Testis (tissue), 5 donors: ENCODE measurements at places on chromosomes 6 and 20. TPM values are rescaled to one million over a fixed set of nuclear protein-coding genes. Genes with fewer than 3 reads are reported as not detected.

- H3K27me3 ChIP-seq = no peaks in the 10 kb centered on the region
- no peaks in the 10 kb centered on the region for H3K36me3 ChIP-seq
- peaks cover 17% of the 10 kb centered on the region for H3K4me1 ChIP-seq
- no peak for DNase-seq
- no peak overlapping the region for H3K4me3 ChIP-seq
Observed at GRCh38 chr6:14276667-14277404, 159.3 kb downstream of the CD83 start.

- no peaks in the 10 kb centered on the region for H3K27me3 ChIP-seq
- H3K27ac ChIP-seq = peak overlapping the region; percentile 90
- H3K4me1 ChIP-seq = peaks cover 30% of the 10 kb centered on the region
Observed at GRCh38 chr20:62953839-62954703, 1.6 kb downstream of the SLC17A9 start.

DNA sequence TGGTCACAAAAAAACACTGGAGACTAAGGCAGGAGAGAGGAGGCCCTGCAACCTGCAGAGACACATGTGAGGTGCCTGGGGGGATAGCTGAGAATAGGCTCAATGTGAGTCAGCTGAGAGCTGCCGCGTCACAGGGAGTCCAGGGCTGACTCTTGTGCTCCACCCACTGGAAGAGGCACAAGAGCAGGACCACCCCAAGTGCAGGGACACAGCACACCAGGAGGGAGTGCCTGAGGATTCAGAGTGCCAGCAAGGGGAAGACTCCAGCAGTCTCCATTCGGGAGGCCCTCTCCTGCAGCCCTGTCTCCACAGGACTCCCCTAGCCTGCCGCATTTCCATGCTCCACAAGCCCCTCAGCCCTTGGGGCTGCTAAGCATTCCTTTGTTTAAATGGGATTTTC, 105.5 kb downstream of the HUS1B start:
- no peaks in the 10 kb centered on the region for H3K36me3 ChIP-seq
- no peaks in the 10 kb centered on the region for H3K27me3 ChIP-seq

- no peak overlapping the region for H3K27ac ChIP-seq
- peak; percentile 22 for DNase-seq
- H3K36me3 ChIP-seq = no peaks in the 10 kb centered on the region
- H3K4me3 ChIP-seq = no peak overlapping the region
Observed at GRCh38 chr6:108526739-108527174, 34.0 kb upstream of the FOXO3 start.

- H3K27me3 ChIP-seq = no peaks in the 10 kb centered on the region
- H3K4me3 ChIP-seq = peak overlapping the region; percentile 95
- no peaks in the 10 kb centered on the region for H3K36me3 ChIP-seq
- no peak for DNase-seq
- peak overlapping the region; percentile 98 for H3K27ac ChIP-seq
Observed at GRCh38 chr6:27477318-27478013, 4.6 kb upstream of the ZNF184 start.

- H3K4me1 ChIP-seq = no peaks in the 10 kb centered on the region
- no peak overlapping the region for H3K27ac ChIP-seq
- H3K27me3 ChIP-seq = no peaks in the 10 kb centered on the region
- peak; percentile 25 for DNase-seq
- H3K36me3 ChIP-seq = no peaks in the 10 kb centered on the region
Observed at GRCh38 chr6:106609699-106610098, 19.6 kb downstream of the RTN4IP1 start.

GRCh38 chr20:51620432-51620831, 77.9 kb upstream of the NFATC2 start:
- H3K4me1 ChIP-seq = no peaks in the 10 kb centered on the region
- H3K27ac ChIP-seq = no peak overlapping the region
- H3K36me3 ChIP-seq = no peaks in the 10 kb centered on the region
- no peaks in the 10 kb centered on the region for H3K27me3 ChIP-seq
- H3K4me3 ChIP-seq = no peak overlapping the region
- DNase-seq = no peak

DNA sequence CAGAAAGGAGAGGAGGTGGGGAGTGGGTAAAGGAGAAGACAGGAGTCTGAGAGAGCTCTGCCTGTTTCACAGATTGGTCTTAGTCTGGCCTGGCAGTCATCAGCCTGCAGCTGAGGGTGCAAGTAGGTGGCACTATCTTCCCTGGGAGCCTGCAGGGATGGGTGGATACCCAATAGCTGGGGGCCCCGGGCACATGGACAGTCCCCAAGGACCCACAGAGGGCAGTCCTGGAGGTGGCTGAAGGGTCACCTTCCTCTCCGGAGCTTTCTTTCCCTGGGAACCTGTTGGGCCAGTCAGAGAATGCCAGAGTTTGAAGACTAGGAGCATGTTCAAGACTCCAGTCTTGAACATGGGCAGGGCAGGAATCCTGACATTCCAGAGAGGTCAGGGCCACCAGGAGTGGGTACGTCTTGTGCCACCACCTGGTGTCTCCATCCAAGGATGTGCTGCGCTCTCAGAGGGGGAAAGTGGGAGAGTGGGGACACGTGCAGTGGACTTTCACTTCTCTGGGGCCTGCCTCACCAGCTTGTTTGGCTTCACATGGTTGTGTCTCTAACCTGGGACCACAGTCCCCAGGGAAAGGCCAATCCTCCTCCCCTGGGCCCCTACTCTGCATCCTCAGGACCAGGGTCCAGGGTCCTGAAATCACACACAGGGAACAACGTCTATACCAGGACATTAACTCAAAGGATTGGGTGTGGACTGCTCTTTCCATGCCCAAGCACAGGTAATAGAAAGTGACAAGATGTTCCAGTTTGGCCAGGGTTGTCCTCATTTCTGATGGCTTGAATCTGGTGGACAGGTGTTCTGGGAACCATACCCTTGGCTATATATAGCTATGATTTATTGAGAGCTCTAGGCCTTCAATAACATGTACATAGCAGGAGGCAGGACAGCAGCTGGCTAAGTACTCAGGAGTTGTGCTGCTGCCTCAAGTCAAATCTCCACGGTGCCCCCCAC, 18.0 kb downstream of the AARS2 start:
- H3K36me3 ChIP-seq = no peaks in the 10 kb centered on the region
- H3K27me3 ChIP-seq = no peaks in the 10 kb centered on the region
- H3K4me3 ChIP-seq = no peak overlapping the region
- DNase-seq = no peak
- H3K27ac ChIP-seq = no peak overlapping the region
- peaks cover 9% of the 10 kb centered on the region for H3K4me1 ChIP-seq

DNA sequence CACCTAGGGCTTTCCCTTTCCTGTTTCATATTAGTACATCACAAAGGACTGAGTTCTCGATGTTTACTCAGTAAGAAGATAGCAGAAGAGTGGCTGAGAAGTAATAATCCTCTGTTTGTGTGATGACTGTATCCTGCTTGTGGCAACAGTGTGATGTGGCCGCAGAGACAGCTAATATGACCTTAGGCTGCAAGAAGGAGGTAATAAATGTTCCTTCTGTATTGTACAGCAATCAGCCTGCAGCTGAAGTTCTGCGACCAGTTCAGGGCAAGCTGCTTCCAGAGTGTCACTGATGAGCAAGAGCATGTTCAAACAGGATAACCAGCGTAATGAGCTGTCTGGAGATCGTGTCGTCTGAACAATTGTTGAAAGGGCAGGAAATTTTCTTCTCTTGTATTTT, 70.9 kb downstream of the OPN5 start:
- no peak overlapping the region for H3K27ac ChIP-seq
- DNase-seq = no peak
- no peaks in the 10 kb centered on the region for H3K36me3 ChIP-seq
- no peaks in the 10 kb centered on the region for H3K27me3 ChIP-seq
- H3K4me3 ChIP-seq = no peak overlapping the region

- H3K4me3 ChIP-seq = peak overlapping the region; percentile 34
- no peak overlapping the region for H3K27ac ChIP-seq
- no peaks in the 10 kb centered on the region for H3K27me3 ChIP-seq
- no peak for DNase-seq
- no peaks in the 10 kb centered on the region for H3K36me3 ChIP-seq
Observed at GRCh38 chr6:113565306-113565705, 291.8 kb upstream of the MARCKS start.

DNA sequence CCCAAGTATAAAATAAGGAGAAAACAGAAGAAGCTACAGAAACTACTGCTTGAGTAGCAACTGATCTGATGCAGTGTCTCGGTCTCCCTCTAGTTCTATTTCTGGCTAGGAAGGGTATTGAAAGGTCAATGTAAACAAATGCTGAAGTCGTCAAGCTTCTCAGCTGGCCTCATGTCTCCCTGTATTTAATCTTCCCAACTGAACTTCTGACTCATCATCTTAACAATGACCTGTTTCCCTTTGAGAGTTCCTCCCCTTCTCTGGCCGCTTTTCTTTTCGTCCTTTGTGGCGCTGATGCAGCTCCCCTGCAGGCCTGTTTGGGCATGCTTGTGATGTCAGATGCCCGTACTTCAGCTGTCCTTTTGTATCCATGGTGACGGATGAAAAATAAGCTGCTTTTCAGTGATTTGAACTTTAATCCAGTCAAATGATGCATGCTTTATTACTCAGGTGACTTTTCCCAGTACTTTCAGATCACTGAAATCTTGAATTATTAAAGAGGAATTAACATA, 7.8 kb upstream of the LCA5 start:
- H3K4me3 ChIP-seq = no peak overlapping the region
- H3K4me1 ChIP-seq = peaks cover 20% of the 10 kb centered on the region
- peak overlapping the region; percentile 35 for H3K27ac ChIP-seq

DNA sequence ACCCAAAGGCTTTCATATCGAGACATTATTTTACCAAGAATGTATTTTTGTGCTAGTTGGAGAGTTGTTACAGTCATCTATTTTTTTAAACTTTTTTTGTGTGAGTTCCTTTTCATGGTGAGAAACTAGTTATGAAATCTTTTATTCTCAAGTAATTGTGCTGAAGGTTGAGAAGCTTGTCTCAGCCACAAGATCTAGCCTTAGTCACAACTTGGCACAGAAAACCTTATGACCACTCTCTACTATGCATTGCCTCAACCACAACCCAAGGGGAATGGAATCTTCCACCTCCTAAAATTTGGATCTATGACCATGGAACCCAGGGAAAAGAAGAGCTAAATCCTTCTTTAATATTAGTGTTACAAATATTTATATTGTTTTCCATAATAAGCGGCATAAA, 58.5 kb downstream of the HS3ST5 start:
- no peaks in the 10 kb centered on the region for H3K36me3 ChIP-seq
- no peaks in the 10 kb centered on the region for H3K27me3 ChIP-seq
- DNase-seq = no peak
- no peaks in the 10 kb centered on the region for H3K4me1 ChIP-seq
- no peak overlapping the region for H3K27ac ChIP-seq

DNA sequence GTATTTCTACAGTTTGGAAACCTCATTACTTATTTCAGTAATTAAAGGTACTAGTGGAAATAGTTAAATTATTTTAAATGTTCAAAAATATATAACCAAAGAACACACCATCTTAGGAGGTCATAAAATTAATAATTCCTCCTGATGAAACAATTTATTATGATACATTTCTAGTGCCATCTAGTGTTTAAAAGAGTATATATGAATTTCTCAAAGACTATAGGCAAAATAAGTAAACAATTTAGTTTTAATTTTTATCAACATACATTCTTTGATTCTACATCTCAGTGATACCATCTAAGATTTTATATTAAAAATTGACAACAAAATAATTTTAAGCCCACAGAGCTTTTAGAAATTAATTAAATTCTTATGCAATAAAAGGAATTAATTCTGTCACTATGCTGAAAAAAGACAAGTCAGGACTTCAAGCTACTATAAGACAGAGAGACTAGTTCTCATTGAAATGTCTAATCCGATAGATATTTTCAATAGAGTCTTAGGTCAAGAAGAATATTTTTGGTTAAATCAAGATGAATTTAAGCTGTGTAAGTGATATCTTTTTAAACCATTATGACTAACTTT, 107.8 kb upstream of the RNF217 start:
- no peak for DNase-seq
- H3K27me3 ChIP-seq = no peaks in the 10 kb centered on the region
- no peak overlapping the region for H3K27ac ChIP-seq
- no peak overlapping the region for H3K4me3 ChIP-seq

- no peak for DNase-seq
- H3K4me3 ChIP-seq = no peak overlapping the region
- H3K27ac ChIP-seq = no peak overlapping the region
- no peaks in the 10 kb centered on the region for H3K4me1 ChIP-seq
- no peaks in the 10 kb centered on the region for H3K27me3 ChIP-seq
Observed at GRCh38 chr6:114824409-114824808, 481.6 kb upstream of the HS3ST5 start.

GRCh38 chr20:34808583-34808982, 16.9 kb downstream of the NCOA6 start:
- H3K27me3 ChIP-seq = no peaks in the 10 kb centered on the region
- H3K27ac ChIP-seq = no peak overlapping the region

GRCh38 chr6:48136856-48137255, 25.9 kb upstream of the PTCHD4 start:
- no peak overlapping the region for H3K27ac ChIP-seq
- H3K4me3 ChIP-seq = no peak overlapping the region
- no peaks in the 10 kb centered on the region for H3K36me3 ChIP-seq
- no peaks in the 10 kb centered on the region for H3K27me3 ChIP-seq

DNA sequence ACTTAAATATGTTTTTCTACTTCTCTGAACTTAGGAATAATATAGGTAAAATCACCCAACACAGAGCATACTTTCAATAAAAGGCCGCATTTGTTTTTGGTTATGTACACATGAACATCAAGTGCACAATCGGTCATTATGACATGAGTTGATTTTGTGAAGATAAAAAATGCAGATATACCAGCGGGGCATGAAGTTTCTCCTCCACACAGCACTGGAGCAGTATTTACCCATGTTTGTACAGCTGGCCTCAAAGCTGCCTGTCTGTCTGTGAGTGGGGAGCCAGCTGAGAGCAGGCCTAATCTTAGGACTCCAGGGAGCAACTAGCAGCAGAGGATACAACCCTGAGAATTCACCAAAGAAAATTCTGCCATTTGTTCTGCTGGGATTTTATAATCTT, 206.5 kb downstream of the TPBG start:
- H3K4me1 ChIP-seq = no peaks in the 10 kb centered on the region
- H3K4me3 ChIP-seq = no peak overlapping the region
- H3K36me3 ChIP-seq = no peaks in the 10 kb centered on the region
- DNase-seq = no peak
- no peaks in the 10 kb centered on the region for H3K27me3 ChIP-seq

- no peaks in the 10 kb centered on the region for H3K36me3 ChIP-seq
- no peaks in the 10 kb centered on the region for H3K4me1 ChIP-seq
- peak; percentile 36 for DNase-seq
- H3K4me3 ChIP-seq = no peak overlapping the region
- H3K27me3 ChIP-seq = no peaks in the 10 kb centered on the region
Observed at GRCh38 chr6:99334526-99335127, 14.8 kb downstream of the FAXC start.

- no peak overlapping the region for H3K4me3 ChIP-seq
- H3K36me3 ChIP-seq = no peaks in the 10 kb centered on the region
- no peaks in the 10 kb centered on the region for H3K4me1 ChIP-seq
- no peak for DNase-seq
- no peaks in the 10 kb centered on the region for H3K27me3 ChIP-seq
Observed at GRCh38 chr20:10713161-10713560, 39.4 kb upstream of the JAG1 start.

Gene ZSCAN23
- 2.4 TPM for polyA plus RNA-seq

Gene CPNE1
- 105 TPM for polyA plus RNA-seq

Gene TRIM31
- polyA plus RNA-seq = 6.4 TPM

Gene TUBB
- 309 TPM for polyA plus RNA-seq

Gene PNPLA1
- 2.1 TPM for polyA plus RNA-seq

Gene TRAPPC3L
- 0.37 TPM for polyA plus RNA-seq

Gene SCUBE3
- 2.2 TPM for polyA plus RNA-seq

Gene ECT2L
- 1.6 TPM for polyA plus RNA-seq

Gene DDO
- polyA plus RNA-seq = 0.73 TPM

Gene TRMT6
- polyA plus RNA-seq = 21.4 TPM

Gene TNFRSF21
- 17.1 TPM for polyA plus RNA-seq

Gene C6orf163
- polyA plus RNA-seq = 10.1 TPM

Gene COL20A1
- polyA plus RNA-seq = 17.2 TPM
